Renal cortex interstitium (tissue), 15 donors: ENCODE measurements at places on chromosomes 5 and 9. TPM values are rescaled to one million over a fixed set of nuclear protein-coding genes. Genes with fewer than 3 reads are reported as not detected.

DNA sequence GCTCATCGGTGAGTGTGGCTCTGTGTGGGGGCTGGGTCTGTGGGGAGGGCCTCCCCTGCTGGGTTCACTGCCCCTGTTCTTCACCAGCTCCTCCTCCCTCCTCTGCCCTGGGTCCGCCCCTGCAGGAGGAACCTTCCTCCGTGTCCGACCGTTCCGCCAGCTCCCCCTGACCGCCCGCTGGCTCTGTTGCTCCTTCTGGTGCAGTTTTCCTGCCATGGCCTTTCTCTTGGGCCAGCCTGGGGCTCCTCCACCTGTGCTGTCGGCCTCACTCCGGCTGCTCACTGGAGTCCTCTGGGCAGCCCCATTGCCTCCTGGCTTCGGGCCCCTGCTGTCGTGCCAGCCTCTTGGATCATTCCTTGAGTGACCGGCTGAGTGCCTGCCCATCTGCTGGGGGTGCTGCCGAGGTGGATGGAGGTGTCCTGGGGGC, 12.3 kb downstream of the RNU6ATAC start:
- no peak for DNase-seq

GRCh38 chr5:24591426-24591825, 53.4 kb downstream of the CDH10 start:
- DNase-seq, result no peak

- no peak for DNase-seq
Measured at GRCh38 chr5:102701748-102702147, 53.4 kb upstream of the PAM start.

GRCh38 chr9:89153232-89154017, 25.2 kb downstream of the SHC3 start:
- DNase-seq, result no peak

GRCh38 chr5:73827106-73827450, 201.1 kb downstream of the ARHGEF28 start:
- no peak for DNase-seq

DNA sequence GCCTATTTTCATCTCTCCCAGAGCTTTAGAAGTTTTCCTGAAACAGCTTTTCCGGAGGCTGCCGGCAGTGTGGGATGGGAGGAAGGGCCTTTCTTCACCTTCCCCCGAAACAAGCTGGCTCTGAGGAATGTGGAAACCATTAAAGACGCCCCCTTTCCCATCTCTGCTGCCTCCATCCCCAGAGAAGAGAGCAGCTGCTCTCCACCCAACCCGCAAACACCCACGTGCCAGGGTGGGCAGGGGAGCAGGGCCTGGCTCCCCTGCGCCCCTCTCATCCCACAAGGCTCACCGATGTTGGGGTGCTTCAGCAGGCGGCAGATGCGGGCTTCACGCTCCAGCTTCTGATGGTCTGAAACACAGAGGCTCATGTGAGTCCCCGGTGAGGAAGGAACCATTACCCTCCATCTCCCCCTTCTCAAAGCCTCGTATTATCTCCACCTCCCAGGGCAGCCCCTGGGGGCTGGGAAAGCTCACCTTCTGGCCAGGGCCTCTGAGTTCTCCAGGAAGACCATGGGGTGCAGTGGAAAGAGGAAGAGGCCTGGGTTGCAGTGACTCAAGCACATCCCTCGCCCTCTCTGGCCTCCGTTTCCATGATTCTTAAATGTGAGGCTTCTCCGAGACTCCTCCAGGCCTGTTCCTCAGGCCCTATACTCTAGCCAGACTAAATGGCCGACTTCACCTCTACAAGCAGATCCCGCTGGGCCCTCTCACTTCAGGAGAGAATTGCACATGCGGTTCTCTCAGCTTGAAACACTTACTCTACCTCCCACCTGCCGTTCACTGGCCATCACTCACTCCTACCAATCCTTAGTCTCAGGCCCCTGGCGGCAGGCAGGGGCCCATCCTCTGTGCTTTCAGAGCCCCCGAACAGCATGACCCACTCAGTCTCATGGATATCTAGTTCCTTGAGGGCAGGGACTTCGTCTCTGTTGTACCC, 24.6 kb downstream of the CAMK2A start:
- no peak for DNase-seq

GRCh38 chr5:137589185-137589584, 90.1 kb upstream of the SPOCK1 start:
- DNase-seq, result no peak

Gene NRG2
- polyA plus RNA-seq, result 1.7 TPM
